ENCODE measurements at places on chromosomes 16 and 17.
A peak's percentile ranks its signal among the peaks of the same experiment; 100 is the strongest.

DNA sequence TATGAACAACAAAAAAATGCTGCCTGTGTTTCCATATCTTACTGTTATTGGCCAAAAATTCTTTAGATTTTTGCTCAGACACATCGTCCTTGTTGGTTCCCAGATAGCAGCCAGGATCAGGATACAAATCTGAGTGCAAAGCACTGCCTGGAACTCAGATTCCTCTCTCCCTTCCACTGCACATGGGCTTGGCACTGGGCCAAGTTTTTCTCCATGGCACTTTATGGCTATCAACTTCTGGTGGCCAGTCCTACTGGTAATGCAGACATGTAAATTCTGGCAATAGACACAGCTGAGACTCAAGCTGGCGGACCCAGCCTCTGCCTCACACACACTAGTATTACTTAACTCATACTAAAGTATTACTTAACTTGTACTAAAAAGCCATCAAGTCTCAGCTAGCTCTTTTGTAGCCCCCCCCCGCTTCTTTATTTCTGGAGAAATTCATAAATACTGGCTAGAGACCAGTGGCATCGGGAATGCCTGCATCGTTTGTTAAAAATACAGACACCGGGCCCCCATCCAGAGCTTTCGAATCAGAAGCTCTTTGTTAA lies 181.2 kb upstream of the COX10 start:
- no peak for DNase-seq

DNA sequence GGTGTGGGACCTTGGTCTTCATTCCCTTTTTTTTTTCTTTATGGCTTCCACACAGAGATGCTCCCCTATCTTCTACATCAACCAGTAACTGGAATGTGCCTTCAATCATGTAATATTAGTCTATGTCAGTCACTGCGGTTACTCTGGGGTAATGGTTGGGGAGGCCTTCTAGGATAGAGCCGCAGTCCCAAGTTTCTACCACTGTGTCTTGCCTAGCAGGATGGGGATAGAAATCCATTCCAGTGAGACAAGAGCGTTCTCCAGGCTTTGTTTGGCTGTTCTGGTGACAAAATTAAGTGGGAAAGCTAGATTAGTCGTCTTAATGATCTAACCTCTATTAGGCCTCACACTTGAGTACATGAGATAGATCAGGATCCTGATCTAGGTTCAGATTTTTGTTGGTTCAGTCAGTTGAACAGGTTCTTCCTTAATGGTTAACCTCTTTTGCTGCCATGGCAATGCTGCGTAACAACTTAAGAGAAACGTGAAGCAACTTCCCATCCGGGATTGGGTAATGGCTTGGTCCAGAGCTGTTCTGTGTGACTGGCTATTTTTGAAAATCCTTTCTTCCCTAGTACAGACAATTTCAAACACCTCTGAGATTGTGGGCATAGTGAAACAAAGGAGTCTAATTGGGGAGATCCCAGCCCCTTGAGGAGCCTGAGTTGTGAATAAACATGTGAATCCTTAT lies 8.7 kb downstream of the MSL1 start:
- no peak for DNase-seq

GRCh38 chr17:19317359-19318095 lies 45.0 kb downstream of the B9D1 start:
- DNase-seq: peak; percentile 77

DNA sequence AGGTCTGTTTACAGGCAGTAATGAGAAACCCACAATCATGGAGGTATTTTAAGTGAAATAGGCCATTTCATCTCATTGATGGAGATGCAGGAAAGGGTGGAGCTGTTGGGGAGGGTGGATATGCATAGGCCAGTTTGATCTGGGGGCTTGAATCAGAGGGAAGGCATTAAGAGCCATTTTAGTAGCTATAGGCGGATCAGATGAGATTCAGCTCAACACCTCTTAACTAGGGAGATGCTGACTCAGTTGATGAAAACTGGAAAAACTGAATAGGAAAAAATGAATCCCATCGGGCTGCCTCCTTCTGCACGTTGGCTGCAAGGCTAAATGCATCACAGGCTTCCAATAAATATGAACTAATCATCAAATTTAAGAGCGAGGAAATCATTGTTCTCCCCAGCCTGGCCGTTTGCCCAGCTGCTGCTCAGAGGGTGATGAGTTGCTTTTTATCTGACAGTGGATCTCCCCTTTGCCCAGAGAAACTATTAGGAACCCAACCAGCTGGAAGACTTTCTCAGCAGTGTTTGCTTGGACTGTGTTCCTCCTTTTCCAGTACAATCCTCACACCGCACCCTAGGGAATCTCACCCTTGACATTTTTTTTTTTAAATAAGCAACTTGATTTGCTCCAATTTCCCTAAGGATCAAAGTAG lies 149.6 kb downstream of the SOX9 start:
- peak; percentile 15 for DNase-seq

- DNase-seq: no peak
Observed at GRCh38 chr17:73787076-73788059, 143.1 kb upstream of the SDK2 start.

DNA sequence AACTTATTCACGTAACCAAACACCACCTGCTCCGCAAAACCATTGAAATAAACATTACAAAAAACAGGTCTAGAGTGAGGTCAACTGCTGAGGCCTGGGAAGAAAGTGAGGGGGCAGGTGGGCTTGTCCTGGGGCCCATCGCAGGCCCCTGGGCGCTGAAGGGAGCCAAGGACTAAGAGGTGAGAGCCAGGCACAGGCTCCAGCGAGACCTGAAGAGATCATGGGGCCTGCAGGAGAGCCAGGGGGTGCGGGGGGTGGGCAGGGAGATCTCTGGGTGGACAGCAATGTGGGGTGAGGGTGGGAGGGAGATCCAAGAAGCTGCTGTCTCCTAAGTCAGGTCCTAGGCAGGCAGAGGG lies 7.9 kb downstream of the ARHGAP27 start:
- no peak for DNase-seq

DNA sequence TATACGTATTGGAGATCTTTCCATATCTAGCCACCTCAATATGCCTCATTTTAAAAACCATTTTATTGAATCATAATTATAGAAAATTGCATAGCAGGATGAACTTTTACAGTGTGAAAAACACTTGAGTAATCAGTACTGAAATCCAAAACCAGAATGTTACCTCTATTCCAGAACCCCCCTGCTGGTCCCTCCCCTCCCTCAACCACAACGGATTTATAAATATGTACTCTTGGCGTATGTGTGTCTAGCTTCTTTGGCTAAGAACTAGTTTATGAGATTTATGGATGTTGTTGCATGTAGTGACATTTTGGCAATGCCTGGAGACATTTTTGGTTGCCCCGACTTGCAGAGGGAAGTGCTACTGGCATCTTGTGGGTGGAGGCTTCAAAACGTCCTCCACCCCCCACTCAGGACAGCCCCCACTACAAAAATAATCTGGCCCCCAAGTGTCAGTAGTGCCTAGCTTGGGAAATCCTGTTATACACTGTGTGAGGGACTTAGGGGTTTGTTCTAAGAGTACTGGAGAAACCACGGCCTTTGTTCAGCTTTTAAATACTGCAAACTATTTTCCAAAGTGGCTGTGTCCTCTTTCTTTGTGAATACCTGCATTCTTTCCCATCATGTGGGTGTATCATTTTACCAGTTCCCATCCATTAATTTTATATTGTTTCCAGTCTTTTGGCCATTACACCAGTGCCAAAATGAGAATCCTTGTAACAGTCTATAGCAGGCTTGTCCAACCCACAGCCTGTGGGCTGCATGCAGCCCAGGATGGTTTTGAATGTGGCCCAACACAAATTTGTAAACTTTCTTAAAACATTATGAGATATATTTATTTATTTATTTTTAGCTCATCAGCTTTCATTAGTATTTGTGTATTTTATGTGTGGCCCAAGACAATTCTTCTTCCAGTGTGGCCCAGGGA lies 23.7 kb downstream of the ITPRIPL2 start:
- DNase-seq: no peak

- DNase-seq: no peak
Observed at GRCh38 chr17:70070305-70071027, 4.6 kb upstream of the KCNJ16 start.

DNA sequence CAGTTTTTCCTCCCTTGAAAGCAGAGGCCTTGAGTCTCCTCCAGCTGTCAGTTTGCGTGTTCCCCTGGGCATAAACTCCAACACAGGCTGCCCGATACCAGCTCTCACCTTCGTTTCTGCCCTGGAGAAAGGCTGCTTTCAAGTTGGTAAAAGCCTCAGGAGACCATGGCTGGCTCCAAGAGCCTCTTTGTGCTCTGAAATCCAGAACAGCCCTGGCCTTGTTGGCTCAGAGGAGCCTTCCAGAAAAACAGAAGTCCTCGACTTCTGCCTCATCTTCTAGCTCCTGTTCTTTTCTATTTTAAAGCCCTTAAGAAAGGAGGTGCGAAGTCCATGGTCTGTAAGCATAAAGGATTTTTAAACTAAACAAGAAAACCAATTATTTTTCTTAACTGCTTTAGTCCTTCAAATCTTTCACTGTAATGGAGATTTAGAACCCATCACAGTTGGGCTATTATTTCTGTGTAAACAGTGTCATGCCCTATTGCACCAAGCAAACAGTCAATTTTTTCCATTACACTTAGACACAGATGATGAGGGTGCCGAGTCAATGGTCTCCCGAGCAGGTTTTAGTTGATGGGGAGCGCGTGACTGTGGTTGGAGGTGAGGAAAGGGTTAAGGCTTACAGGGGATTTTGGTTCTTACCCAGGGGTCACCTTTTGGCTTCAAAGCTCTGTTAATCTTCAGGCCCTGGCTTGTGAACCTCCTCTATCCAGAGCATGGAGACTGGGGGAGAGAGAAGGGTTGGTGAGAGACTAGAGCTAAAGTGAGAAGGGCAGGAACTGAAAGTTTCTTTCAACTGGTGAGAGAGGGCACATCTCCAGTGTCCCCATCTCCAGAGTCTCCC lies 212.8 kb downstream of the MSI2 start:
- DNase-seq: no peak

- DNase-seq: no peak
Observed at GRCh38 chr17:7144213-7144612, 29.6 kb upstream of the ASGR2 start.

- DNase-seq: no peak
Observed at GRCh38 chr16:82935766-82936165, 309.0 kb downstream of the CDH13 start.

DNA sequence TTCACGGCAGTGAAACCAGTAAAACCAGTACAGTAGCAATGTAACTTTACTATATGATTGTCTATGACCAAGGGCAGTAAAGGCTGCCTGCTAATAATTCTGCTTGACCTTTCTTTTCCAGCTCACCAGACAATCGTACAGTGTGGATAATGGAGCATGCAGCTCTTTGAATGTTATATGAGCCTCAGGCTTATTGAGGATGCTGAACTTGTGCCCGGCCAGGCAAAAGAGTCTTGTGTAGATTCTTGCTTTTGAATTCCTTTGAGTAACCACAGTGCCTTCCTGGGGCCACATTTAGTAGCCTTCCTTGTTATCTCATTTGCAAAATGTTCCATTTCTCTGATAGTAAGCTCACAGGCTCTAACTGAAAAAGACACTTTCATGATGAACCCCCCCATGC lies 131.8 kb downstream of the CDH11 start:
- no peak for DNase-seq

DNA sequence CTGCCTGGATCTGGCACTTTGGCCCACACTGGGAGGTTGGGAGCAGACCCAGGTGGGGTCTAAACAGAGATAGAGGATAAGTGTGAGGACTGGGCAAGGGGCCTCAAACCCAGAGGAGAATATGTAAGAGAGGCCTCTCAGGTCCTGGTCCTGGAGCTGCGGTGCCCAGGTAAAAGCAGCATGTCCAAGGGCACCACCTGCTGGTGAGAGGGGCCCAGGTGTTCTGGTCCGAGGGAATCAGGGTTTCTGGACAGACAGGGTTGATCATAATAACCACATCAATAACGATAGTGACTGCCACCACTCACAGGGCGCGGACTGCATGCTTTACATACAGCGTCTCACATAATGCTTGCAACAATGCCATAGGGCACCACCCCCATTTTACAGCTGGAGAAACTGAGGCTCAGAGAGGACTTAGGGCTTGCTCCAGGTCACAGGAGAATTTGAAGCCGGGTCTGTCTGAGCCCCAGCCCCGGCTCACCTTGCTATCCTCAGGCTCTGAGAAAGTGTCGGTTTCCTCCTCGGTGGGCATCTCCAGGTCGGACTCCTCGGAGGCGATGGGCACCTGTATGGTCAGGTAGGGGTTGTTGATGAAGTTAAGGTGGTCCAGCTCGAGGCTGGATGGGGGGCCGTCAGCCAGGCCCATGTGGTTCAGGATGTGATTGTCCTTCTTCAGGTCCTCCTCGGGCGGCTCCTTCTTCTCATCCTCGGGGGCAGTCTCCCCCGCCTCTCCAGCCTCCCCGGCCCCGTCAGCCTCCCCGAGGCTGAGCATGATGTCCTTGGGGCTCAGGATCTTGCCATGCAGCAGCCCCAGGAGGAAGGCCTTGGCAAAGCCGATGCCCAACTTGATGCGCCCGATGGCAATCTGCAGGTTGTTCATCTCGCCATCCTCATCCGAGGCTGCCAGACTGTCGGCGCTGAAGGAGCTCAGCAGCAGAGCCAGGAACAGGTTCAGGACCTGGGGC lies 19.1 kb upstream of the CD79B start:
- DNase-seq: no peak

DNA sequence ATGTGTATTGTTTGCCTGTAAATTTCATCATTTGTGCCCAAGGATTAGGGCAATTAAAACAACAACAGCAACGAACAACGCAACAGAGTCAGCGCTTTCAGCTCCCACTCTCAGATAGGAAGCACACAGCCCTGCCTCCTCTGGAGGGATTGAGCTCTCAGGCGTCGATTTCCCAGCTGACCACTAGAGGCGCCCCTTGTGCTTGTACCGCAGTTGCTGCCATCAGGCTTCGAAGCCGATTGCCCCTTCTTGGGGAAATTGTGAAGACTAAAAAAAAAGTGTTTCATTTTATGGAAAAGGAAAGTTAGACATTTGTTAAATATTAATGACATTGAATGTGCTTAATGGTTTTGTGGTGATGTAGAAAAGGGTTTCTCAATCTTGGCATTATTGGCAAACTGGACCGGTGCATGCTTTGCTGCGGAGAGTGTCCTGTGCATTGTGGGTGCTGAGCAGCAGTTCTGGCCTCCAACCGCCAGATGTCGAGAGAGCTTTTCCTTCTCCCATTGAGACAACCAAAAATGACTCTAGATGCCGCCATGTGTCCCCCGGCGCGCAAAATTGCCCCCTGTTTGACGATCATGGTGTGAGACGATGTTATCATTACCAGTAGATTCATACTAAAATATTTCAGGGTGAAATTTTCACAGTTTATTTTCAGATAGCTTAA lies 650.4 kb upstream of the RBFOX1 start:
- peak; percentile 20 for DNase-seq

GRCh38 chr16:2955438-2955778 lies 8.7 kb upstream of the KREMEN2 start:
- no peak for DNase-seq

- DNase-seq: no peak
Observed at GRCh38 chr17:8467527-8467926, 31.8 kb downstream of the NDEL1 start.

GRCh38 chr17:10251212-10251948 lies 53.0 kb upstream of the GAS7 start:
- no peak for DNase-seq

GRCh38 chr16:53449816-53450517 lies 15.7 kb downstream of the RBL2 start:
- no peak for DNase-seq

All from right kidney (tissue), 9 donors.